ENCODE measurements at places on chromosomes 2 and 18.

GRCh38 chr2:110885256-110885655 lies 152.9 kb downstream of the ACOXL start:
- DNase-seq, result no peak

DNA sequence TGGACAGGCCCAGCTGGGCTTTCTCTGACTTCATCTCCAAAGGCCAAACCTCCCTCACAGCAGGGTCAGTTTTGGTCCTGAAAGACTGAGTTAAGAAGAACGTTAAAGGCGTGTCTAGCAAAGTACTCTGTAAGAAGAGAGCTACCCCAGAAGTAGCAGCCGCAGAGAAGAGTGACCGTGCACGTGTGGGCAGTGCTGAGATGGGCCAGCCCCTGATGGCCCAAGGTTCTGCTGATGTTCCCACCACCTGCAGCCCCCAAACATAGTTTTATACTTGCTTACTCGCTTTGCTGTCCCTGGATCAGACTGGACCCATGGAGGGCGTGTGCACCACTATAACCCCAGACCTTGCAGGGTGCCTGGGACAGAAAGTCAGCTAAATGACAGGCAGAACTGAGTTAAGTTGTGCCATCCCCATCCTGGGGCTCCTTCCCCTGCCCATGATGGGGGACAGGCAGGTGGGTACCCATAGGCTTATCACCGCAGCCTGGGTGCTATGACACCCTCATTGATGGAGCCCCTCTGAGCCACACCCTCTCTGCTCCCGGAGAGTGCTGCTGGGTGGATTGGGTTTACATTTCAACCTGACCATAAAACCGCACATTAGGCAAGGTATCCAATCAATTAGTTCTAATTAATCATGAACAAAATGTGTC lies 367.3 kb upstream of the HS6ST1 start:
- no peak for DNase-seq

DNA sequence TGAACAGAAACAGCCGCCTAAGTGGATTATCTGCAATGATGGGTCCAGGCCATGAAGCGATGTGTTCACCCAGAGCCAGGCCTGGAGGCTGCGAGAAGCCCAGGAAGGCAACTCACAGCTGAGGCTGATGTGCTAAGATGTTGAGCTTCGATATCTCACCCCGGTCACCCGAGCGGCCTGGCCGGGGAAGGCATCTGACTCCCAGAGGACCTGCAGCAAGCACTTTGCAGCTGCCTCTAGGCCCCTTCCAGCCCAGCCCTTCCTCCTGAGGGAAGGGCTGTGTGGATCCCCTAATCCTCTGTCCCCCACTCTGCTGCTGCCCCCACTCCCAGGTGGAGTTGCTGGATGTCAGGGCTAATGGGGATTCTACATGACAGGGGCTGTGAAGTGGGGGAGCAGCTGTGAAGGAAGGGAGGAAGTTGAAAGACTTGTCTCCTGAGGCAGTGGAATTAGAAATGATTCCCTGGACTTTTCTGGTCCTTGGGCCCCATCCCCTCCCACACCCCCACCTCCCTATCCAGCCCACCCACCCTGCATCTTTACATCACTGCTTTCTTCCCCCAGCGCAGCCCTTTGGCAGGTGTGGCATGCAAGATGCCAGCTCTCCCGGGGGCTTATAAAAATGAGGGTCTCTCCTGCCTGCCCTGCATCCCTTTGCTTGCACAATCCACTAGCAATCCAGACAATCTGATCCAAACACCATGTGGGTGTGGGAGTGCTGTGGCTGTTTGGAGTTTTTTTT lies 4.3 kb downstream of the ATP6V1B1 start:
- DNase-seq, result no peak

- DNase-seq, result no peak
Measured at GRCh38 chr2:9250091-9250490, 43.5 kb downstream of the ASAP2 start.

DNA sequence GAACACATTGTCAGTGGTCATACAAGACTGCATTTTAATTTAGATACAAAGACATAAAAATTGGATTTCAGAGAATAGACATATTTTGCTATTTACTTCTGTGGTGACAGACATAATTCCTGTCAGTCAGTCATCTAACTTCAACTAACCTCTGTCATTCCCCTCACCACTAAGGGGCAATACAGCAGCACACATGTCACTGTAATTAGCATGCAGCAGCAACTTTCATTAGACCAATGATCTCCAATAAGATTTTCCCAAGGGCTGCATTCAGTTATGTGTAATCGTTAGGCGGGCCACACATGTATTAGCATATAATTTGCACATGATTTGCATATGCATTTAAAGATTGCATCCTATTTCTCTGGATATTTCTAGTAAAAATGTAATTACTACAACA lies 624.5 kb downstream of the NR4A2 start:
- DNase-seq, result no peak

DNA sequence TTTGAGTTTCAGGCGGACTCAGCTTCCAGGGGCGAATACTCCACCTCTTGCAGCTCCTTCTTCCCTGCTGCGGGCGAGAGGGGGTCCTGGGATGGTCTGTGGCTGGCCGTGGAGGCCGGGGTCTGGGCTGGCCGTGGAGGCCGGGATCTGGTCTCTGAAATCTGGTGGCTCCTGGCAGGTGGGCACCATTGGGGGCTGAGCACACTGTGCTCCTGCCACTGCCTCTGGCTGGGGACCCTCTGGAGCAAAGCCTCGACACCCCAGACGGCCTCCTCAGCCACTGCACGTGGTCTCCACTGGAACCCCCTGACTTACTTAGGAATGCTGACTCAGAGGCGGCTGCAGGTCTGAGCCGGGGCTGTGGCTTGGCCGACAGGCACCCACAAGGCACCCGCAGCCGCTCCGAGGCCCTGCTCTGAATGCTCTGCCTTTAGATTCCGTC lies 100.1 kb upstream of the ALKAL2 start:
- no peak for DNase-seq

DNA sequence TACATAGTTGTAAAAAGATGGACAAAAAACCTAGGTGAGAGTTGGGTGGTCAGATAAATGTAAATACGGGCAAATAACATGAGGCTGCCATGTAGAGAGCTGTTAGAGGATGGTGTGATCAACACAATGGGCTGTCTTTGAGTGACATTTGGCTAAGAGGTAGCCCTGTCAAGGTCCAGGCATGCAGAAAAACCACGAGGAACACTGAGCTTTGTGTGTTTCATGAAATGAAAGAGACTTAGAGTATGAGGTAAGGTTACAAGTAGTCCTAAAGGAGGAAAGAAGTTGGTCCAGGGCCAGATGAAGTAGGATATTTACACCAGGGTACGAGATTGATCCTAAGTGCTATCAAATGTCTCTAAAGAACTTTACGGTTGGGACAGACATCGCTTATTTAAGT lies 160.9 kb downstream of the RDH14 start:
- no peak for DNase-seq

GRCh38 chr18:6939972-6940371 lies 177.6 kb downstream of the LAMA1 start:
- DNase-seq, result no peak

- no peak for DNase-seq
Measured at GRCh38 chr18:44837482-44838180, 156.9 kb downstream of the SETBP1 start.

- DNase-seq, result no peak
Measured at GRCh38 chr18:6254456-6254855, 160.3 kb downstream of the L3MBTL4 start.

DNA sequence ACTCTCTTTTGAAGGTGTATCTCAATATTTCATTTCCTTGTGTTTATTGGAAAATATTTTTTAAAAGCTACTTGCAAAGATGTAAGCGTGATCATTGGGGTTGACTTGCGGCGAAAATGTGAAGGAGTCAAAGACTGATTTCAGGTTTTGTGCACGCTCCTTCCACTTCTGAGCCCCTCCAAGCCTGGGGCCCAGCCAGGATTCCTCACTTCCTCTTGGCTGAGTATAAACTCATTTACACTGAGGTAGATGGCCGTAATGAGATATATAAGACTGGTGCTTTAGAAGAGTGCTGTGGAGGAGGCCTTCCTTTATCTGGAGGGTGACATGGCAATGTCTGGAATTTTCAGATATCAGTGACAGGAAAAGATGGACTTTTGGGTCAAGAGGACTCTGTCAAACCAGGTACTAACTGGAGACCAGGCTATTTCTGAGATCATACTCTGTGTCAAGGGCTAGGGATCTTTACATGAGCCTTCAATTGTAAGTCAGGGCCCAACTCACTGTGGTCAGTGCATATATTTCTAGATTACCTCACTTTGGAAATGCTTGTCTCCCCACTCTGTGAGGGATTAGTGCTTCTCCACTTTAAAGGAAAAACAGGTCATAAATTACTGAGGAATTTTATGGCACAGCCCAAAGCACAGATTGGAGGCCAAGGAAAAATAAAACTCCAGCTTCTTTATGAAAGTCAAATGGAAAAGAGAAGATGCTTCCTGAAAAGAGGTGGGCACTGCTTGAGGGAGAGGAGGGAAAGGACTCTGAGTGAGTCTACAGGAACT lies 22.8 kb downstream of the PRKCE start:
- DNase-seq, result no peak

DNA sequence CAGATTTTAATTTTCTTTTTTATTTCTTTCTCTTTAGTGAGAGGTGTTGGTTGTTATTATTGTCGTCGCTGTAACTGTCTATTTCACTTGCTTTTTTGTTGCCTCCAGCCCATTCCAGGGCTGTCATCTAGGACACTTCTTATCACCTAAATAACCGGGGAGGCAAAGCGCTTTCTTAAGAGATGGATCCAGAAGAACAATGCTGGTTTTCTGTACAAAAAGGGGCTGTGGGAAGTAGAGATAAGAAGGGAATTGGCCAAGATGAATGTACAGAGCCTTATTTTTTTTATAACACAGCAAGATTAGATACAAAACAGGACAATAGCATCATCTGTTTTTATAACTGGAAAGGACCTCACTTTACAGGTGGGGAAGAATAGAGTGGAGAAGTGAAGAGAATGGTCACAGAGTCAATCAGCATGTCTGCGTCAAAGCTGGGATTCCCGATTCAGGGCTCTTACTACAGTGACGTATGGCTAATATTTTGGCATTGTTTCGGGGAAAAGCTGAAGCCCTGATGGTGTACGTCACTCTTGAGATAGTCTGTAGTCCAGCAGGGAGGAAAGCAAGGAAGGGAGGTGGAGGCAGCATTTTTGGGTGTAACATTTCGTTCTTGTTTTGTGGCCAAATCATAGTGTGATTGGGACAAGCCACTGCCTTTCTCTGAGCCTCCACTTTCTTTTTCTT lies 23.2 kb downstream of the IL1B start:
- no peak for DNase-seq

DNA sequence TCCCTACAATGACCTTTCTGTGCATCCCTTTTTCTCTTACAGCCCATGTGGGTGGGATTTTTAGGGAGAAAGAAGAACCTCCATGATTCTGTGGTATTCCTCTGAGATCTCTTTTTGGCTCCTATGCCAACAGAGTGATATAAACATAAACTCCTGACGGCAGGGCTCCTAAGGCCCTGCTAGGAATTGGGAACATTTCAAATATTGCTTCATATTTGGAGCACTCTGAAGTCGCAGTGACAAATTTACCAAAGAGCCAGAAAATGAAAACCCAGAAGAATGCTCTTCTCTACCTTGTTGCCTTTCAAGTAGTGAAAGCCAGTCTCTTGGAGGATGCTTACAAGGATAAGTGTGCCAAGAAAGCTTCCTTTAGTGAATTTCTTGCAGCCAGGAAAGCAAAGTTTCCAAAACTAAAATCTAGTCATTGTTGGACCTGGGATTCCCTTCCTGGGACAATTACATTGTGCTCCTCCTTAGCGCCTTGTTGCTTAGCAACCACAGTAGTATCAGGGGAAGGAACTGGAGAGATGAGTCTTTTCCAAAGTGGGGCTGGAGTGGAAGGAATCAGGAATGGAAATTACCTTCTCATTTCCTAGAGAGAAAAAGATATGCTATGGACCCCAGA lies 7.3 kb upstream of the SETBP1 start:
- no peak for DNase-seq

DNA sequence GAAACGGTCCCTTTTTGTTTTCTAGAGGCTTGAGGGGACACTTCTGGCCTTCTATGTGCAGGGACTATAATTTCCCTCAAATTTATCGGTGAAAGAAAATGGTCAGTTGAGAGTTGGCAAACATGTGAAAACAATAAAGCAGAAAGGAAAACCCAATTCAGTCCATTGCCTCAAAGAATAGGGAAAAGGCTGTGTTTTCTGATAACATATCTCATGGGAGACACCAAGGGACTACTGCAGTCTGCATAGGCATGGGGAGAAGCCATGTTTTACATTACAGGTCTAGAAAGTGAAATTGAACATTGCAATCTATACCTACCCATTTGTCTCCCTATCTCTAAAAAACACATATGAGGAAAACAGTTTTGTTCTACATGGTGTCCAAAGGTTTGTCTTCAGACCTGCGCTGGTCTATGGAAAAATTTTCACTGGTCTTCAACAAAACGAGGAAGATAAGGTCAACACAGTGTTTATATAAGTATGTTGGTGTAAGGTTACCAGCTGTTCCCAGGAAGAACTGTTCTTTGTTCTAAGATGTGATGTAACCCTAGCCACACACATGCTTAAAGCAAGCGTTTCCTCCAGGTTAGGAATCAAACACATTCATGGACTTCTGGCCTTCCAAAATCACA lies 179.7 kb downstream of the MREG start:
- DNase-seq, result no peak

DNA sequence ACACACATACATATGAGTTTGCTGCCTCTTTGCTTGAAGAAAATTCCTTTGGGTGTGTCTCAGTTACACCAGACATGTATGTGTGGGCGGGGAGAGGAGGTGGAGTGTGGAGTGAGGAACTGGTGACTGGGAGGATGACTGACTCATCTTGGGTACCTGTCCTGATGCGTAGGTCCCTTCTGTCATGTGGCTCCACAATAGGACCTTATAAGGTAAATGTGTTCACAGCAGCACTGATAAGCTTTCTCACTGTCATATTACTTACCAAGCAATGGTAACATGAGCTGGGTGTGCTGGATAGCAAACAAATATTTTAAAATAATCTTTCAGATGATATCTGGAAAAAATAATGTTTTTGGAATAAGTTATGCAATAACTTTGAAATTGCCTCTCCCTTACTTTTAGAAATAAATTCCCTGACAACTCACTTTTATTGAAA lies 45.1 kb downstream of the SLC9A2 start:
- no peak for DNase-seq

DNA sequence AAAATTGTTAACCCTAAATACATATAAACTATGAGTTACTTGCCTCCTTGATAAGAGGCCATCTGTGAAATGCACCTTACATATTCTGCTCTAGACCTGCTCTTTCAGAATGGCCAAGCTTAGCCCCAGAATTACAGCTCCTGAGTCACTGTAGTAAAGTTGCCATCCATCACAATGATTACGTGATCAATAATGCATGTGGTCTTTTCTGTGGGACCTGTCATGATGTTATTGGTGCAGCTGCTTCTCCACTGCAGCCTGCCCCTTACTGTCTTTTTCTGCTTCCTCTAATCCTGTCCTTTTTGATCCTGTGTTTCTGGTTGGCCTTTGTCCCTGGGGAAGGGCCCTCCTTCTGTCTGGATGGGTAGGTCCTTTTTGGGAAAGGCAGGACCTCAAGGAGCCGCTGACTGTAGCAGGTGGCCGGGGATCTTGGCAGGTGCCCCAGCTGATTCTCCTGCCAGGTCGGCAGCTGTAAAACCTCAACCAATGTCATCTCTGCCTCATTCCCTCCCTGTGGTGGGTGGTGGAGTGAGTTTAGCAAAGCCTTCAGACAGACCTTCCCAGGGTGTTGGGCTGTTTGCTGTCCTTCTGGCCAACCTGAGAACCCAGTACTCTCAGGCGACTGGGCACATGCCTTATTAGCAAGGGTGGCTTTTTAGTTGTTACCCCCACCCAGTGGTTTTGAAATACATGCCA lies 126.2 kb upstream of the EML6 start:
- no peak for DNase-seq

- DNase-seq, result no peak
Measured at GRCh38 chr18:49444581-49444980, 15.9 kb downstream of the DYM start.

GRCh38 chr2:226030369-226030768 lies 630.9 kb downstream of the NYAP2 start:
- DNase-seq, result no peak

Measured in BE2C (cell line).